Mesangial cell (primary cell): ENCODE measurements at places on chromosomes 1 and 21. TPM values are rescaled to one million over a fixed set of nuclear protein-coding genes. Genes with fewer than 3 reads are reported as not detected.

Gene SYTL1
- 20.2 and 55.0 TPM in 2 replicates for total RNA-seq

Gene CBS
- 38.5 and 47.1 TPM in 2 replicates for total RNA-seq

Gene TMEM69
- 25.7 and 28.4 TPM in 2 replicates for total RNA-seq

Gene MRPL24
- total RNA-seq: 54.6 and 63.2 TPM in 2 replicates

Gene EPS8L3
- total RNA-seq: not detected in 2 replicates

Gene TMEM54
- 109 and 130 TPM in 2 replicates for total RNA-seq

Gene IRF2BP2
- total RNA-seq: 55.4 and 75.6 TPM in 2 replicates

Gene C1orf105
- not detected in 2 replicates for total RNA-seq

Gene GALE
- 88.9 and 107 TPM in 2 replicates for total RNA-seq

Gene CCDC27
- total RNA-seq: not detected in 2 replicates

Gene SLC5A9
- total RNA-seq: not detected in 2 replicates

Gene SIM2
- 2.6 and 9.9 TPM in 2 replicates for total RNA-seq
